ENCODE measurements at places on chromosomes 7 and 10. TPM values are rescaled to one million over a fixed set of nuclear protein-coding genes. Genes with fewer than 3 reads are reported as not detected.
A peak's percentile ranks its signal among the peaks of the same experiment; 100 is the strongest.

GRCh38 chr10:93357680-93358079 lies 124.5 kb downstream of the MYOF start:
- DNase-seq, result no peak

- no peak for DNase-seq
Observed at GRCh38 chr10:36416513-36416912, 708.9 kb upstream of the ANKRD30A start.

FGFBP3 gene
- polyA plus RNA-seq, result 0.18 TPM

DNA sequence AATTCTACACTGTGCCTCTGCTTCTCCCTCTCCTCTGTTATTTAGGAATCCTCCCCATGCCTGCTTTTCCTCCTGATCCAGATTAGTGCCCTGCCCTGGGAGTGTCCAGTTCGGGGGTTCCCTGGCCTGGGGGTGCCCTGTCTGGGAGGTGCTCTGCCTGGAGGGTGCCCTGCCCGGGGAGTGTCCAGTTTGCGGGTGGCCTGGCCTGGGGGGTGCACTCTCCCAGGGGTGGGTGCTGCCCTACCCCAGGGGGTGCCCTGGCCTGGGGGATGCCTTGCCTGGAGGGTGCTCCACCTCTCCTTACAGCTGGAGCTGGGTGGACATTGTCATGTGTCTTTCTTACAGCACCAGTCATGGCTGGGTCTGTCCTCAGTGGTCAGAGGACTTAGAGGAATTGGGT lies 20.2 kb downstream of the RAMP3 start:
- peak; percentile 7 for DNase-seq

- no peak for DNase-seq
Observed at GRCh38 chr7:27248911-27249723, 6.5 kb downstream of the EVX1 start.

DNA sequence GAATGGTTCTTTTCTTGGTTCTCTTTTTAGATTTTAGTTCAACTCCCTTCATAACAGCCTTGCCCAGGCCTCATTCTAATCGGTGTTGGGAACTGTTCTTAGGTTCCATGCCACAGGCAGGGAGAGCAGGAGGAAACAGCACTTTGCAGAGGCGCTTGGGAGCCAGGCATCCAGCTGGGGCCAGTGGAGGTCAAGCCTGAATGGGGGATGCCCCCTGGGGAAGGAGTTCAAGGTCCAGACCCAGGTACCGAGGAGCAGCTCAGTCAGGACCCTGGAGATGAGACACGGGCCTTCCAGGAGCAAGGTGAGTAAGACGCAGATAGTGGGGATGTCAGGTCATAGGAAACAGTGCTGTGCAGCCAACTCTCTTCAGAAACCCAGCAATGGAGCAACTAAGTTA lies 4.5 kb downstream of the ZSCAN25 start:
- no peak for DNase-seq

- no peak for DNase-seq
Observed at GRCh38 chr7:69858471-69858870, 260.2 kb downstream of the AUTS2 start.

DNA sequence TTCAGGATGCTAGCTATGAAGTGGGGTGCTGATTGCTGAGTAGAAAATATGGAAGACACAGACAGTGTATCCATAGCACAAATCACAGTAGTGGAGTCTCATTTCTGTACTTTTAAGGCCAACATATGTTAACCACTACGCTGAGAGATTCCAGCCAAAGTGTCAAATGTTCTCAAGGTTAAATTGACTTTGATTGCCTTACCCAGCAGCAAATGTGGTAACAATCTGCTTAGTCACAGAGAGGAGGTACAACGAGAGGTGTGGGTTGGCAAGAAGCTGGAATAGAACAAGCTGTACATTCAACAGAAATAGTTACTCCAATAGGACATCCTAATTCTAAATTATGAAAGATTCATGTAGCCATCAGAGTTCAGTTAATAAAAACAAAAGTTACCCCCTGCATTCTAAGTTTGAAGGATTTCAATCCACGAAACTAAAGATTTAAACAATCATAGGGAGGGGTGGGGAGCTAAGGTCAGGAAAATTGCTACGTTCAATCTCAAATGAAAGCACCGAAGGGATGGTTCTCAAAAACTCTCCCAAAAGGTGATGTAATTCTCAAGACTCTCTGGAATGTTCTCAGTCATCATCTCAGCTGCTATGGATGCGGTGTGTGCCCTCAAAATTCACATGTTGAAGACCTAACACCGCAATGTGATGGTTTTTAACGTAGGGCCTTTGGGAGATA lies 137.0 kb downstream of the ETV1 start:
- DNase-seq, result no peak

TEX47 gene
- polyA plus RNA-seq, result not detected

ABLIM1 gene
- polyA plus RNA-seq, result 242 TPM

DNA sequence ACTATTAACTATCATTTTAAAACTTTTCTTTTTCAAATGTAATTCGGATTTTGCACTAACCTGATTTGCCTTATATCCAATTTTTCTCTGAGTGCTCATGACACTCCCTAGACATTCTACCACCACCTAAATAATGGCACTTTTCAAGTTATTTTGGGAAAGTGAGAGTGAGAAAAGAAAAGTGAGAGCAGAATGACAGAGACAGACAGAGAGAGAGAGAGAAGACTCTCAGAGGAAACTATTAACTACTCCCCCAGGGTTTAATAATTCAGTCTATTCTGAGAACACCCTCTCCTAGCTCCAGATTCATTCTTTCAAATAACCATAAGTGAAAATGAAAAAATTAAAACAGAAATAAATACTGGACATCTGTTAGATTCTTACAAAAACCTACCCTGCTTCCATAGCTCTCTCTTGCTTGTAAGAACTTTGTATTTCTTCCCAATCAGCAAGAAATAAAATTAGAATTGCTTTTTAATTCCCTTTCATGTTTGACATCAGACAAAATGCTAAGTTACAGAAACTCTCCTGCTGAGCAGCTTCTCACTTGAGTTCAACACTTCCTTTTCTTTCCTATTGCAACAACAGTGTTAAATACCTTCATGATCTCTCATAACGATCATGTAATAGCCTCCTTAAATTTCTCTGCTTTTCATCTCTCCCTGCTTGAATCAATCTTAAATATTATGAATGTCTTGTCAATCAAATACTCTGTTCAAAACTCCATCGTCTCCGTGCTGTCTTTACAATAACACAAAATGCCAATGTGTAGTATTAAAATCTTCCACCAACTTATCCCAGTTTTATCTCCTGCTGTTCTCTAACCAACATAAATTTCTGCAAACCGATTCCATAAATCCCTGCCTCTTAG lies 191.7 kb downstream of the SEMA3E start:
- DNase-seq, result no peak

DNA sequence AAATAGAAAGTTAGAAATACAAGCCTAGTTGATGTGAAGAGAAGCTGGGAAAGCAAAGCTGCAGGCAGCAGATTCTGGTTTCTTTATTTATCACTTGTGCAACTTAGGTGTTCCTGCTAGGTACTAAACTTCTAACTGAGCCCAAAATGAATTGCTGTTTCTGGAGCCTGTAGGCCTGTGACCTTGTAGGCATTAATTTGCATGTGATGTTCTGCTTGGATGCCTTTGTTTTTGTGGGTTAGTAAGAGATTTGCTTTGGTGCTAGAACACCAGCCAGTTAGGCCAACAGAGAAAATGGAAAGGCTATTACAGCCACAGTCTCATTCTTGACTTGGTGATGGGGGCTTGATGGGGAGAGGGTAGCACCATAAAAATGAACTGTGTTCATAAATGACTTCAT lies 370.7 kb downstream of the PPP1R3A start:
- DNase-seq, result no peak

DNA sequence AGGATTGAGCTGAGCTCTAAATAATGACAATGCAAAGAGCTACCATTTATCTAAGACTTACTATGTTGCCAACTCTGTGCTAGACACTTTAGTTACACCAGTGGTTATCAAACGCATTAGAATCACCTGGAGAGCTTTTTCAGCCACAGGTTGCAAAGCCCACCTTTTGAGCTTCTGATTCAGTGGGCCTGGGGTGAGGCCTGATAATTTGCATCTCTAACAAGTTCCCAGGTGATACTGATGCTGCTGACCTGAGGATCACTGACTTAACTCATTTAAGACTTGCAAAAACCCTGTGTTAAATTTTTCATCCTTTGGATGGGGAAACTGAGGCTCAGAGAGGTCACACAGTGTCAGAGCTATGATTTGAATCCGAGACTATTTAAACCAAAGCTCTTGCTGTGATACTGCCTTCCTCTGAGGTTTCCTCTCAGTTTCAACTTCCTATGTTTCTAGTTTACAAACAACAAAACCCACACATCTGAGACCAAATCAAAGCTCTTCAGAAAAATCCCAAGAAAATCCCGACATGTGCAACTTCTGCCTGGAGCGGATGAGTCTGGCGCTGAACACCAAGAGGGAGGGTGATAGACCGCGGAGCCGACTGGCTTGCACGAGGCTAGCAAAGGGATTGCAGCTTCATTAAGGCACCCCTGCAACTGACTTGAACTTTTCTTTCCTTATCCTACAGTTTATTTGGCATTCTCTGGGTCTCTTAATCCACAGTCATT lies 124.9 kb downstream of the CYP26A1 start:
- no peak for DNase-seq

GRCh38 chr10:68047122-68047521 lies 28.0 kb downstream of the HERC4 start:
- DNase-seq, result no peak

- no peak for DNase-seq
Observed at GRCh38 chr7:112880818-112881418, 90.7 kb upstream of the TMEM168 start.

UBTD1 gene
- polyA plus RNA-seq, result 49.7 TPM

- no peak for DNase-seq
Observed at GRCh38 chr7:13603661-13604060, 385.8 kb downstream of the ETV1 start.

GRCh38 chr10:787933-788651 lies 98.6 kb upstream of the DIP2C start:
- no peak for DNase-seq

GRCh38 chr7:27169658-27170425 lies 4.3 kb downstream of the HOXA10 start:
- peak; percentile 56 for DNase-seq

DNA sequence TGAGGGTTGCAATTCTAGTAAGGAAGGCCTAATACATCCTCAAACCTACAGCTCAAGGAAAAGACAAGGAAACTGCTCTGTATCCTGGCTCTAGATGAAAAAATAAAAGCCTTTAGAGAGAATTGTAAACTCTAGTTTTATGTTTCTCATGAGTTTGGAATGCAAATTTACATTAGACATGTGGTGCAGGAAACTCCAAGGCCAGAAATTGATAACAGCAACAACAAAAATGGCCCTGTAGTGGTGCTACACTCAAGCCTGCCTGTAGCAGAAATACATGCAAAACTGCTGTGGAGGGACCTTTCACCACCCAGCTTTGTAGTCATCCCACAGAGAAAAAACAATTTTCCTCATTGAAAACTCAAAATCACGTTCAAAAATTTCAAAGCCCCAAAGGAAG lies 546.7 kb upstream of the LRRN3 start:
- DNase-seq, result no peak

DNA sequence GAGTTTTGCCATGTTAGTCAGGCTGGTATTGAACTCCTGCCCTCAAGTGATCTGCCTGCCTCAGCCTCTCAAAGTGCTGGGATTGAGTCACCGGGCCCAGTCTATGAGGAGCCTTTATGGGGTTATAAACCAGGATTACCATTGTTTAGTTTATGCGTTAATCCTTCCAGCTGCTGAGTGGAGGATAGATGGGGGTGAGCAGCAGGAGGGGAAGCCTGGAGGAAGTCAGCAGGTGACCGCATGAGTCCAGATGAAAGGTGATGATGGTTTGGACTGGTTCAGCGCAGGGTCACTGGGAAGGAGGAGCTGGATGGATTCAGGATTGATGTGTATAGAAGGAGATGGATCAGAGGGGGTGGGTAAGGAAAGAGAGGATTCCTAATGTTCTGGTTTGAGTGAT lies 197.1 kb downstream of the ADAM12 start:
- DNase-seq, result no peak
